ENCODE measurements at places on chromosomes 2 and 18. TPM values are rescaled to one million over a fixed set of nuclear protein-coding genes. Genes with fewer than 3 reads are reported as not detected.

COL6A3 gene
- total RNA-seq = 0.72 TPM

PROKR1 gene
- not detected for total RNA-seq

CXCR1 gene
- not detected for total RNA-seq

ACMSD gene
- not detected for total RNA-seq

MYO3B gene
- total RNA-seq = under 0.01 TPM

SRD5A2 gene
- total RNA-seq = under 0.01 TPM

XDH gene
- under 0.01 TPM for total RNA-seq

RNMT gene
- 28.9 TPM for total RNA-seq

CRIM1 gene
- 862 TPM for total RNA-seq

GALR1 gene
- not detected for total RNA-seq

UPP2 gene
- not detected for total RNA-seq

PLGLB2 gene
- total RNA-seq = 2.7 TPM

FMNL2 gene
- total RNA-seq = 53.6 TPM

CBLN2 gene
- total RNA-seq = 0.27 TPM

NEUROD1 gene
- not detected for total RNA-seq

RNF144A gene
- total RNA-seq = 11.0 TPM

NTSR2 gene
- not detected for total RNA-seq

CRYGC gene
- not detected for total RNA-seq

FOXI3 gene
- total RNA-seq = not detected

LINC00305 gene
- total RNA-seq = not detected

PID1 gene
- total RNA-seq = not detected

SERPINB11 gene
- not detected for total RNA-seq

ABCB11 gene
- 0.53 TPM for total RNA-seq

TPO gene
- total RNA-seq = not detected

SYT4 gene
- not detected for total RNA-seq

GRHL1 gene
- total RNA-seq = 0.86 TPM

SLC19A3 gene
- total RNA-seq = 0.86 TPM

GMPPA gene
- 30.7 TPM for total RNA-seq

CHCHD5 gene
- total RNA-seq = 7.3 TPM

OR6B2 gene
- total RNA-seq = not detected

NRP2 gene
- 151 TPM for total RNA-seq

PLB1 gene
- 0.53 TPM for total RNA-seq

GPR17 gene
- not detected for total RNA-seq

NYAP2 gene
- total RNA-seq = not detected

ACOXL gene
- not detected for total RNA-seq

KHK gene
- total RNA-seq = 3.4 TPM

PLA2R1 gene
- 21.4 TPM for total RNA-seq

NGEF gene
- total RNA-seq = 0.50 TPM

HIBCH gene
- total RNA-seq = 24.5 TPM

FBXO48 gene
- 0.72 TPM for total RNA-seq

TCF7L1 gene
- 12.1 TPM for total RNA-seq

AKAIN1 gene
- not detected for total RNA-seq

PSMG2 gene
- 104 TPM for total RNA-seq

STARD6 gene
- not detected for total RNA-seq

COPS8 gene
- 173 TPM for total RNA-seq

MEP1B gene
- not detected for total RNA-seq

SERPINB10 gene
- 0.07 TPM for total RNA-seq

TMEM178A gene
- total RNA-seq = 0.80 TPM

IL36B gene
- total RNA-seq = not detected

GALNT5 gene
- total RNA-seq = not detected

EMILIN2 gene
- 4.9 TPM for total RNA-seq

GPR45 gene
- not detected for total RNA-seq

RAB6C gene
- not detected for total RNA-seq

Measured in thoracic aorta endothelial cell (primary cell).